ENCODE measurements at places on chromosomes 5 and 9. TPM values are rescaled to one million over a fixed set of nuclear protein-coding genes. Genes with fewer than 3 reads are reported as not detected.

GRCh38 chr5:143083006-143083405 lies 312.8 kb downstream of the ARHGAP26 start:
- H3K27me3 ChIP-seq, result no peaks in the 10 kb centered on the region
- no peaks in the 10 kb centered on the region for H3K36me3 ChIP-seq
- H3K4me3 ChIP-seq, result no peak overlapping the region

GRCh38 chr5:154176181-154176580 lies 14.4 kb upstream of the GALNT10 start:
- no peaks in the 10 kb centered on the region for H3K36me3 ChIP-seq
- no peaks in the 10 kb centered on the region for H3K27me3 ChIP-seq
- no peak overlapping the region for H3K27ac ChIP-seq

DNA sequence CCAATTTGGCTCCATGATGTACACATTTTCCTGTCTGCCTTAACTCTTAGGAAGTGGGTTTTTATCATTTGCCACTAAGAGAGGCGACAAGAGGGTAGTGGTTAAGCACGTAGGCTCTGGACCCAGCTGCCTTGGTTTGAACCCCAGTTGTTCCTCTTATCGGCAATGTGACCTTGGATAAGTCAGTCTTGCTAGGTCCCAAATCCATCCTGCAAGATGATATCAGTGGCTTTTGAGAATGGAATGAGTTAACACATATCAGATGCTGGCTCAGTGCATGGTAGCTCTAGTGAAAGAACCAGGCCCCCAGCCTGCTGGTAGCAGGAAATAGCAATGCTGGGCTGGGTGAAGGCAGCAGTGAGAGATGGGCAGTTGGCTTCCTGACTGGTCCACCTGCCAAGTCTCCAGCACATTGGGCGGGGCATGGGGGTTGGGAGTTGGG lies 72.5 kb downstream of the STK10 start:
- H3K27me3 ChIP-seq, result no peaks in the 10 kb centered on the region
- DNase-seq, result no peak
- no peak overlapping the region for H3K4me3 ChIP-seq
- no peaks in the 10 kb centered on the region for H3K36me3 ChIP-seq
- peak overlapping the region; percentile 33 for H3K27ac ChIP-seq
- H3K4me1 ChIP-seq, result peaks cover 7% of the 10 kb centered on the region

BHMT2 gene
- 0.28 TPM for total RNA-seq

GRCh38 chr9:129183495-129184218 lies 5.6 kb upstream of the IER5L start:
- H3K27ac ChIP-seq, result no peak overlapping the region
- no peaks in the 10 kb centered on the region for H3K4me1 ChIP-seq
- H3K4me3 ChIP-seq, result no peak overlapping the region
- DNase-seq, result no peak
- no peaks in the 10 kb centered on the region for H3K27me3 ChIP-seq
- no peaks in the 10 kb centered on the region for H3K36me3 ChIP-seq

DMRT3 gene
- not detected for total RNA-seq

- DNase-seq, result no peak
- no peak overlapping the region for H3K4me3 ChIP-seq
- peak overlapping the region; percentile 87 for H3K27ac ChIP-seq
- H3K36me3 ChIP-seq, result no peaks in the 10 kb centered on the region
- H3K27me3 ChIP-seq, result no peaks in the 10 kb centered on the region
Measured at GRCh38 chr5:150627731-150628545, 12.5 kb upstream of the SYNPO start.

Data from pancreas (tissue), 10 donors.